Renal cortical epithelial cell (primary cell): ENCODE measurements at places on chromosomes 11 and 22. TPM values are rescaled to one million over a fixed set of nuclear protein-coding genes. Genes with fewer than 3 reads are reported as not detected.
A peak's percentile ranks its signal among the peaks of the same experiment; 100 is the strongest.

Gene MCM5
- 11.4 and 43.6 TPM in 2 replicates for total RNA-seq

Gene P4HA3
- 10.2 and 12.7 TPM in 2 replicates for total RNA-seq

Gene LDLRAD3
- total RNA-seq: 3.3 and 3.9 TPM in 2 replicates

Gene KCNJ1
- 33.8 TPM in 1 of 2 replicates, not detected in the other for total RNA-seq

Gene OR51B2
- total RNA-seq: not detected in 2 replicates

Gene TREH
- not detected in 2 replicates for total RNA-seq

GRCh38 chr11:10984250-10984649, 126.4 kb upstream of the ZBED5 start:
- DNase-seq: no peak

DNA sequence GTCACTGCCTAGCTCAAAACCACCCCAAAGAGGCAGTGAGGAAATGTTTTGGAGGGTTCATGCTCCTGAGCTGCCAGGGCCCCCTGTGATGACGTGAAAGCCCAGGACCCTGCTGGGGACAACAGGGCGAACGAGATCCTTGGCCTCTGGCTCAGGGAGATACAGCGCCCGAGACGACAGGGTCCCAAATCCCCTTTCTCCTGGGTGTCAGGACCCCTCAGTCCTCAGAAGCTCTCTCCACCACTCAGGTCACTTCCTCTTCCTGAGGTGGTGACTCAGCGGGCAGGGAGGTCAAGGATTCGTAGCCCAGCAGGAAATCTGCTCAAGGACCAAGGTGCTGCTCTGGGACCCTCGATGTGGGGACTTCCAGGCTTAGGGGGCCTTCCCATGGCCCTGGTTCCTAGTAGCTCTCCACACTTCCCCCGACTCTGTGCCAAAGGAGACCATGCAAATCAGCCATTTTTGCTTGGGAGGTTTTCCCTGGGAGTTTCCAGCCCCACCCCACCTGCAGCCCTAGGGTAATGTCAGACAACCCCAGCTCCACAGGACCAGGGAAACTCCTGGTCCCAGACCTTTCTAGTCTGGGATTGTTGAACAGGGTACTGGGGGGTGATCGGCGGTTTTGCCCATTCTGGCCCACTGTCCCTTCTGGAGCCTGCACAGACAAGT, 12.8 kb downstream of the BCL9L start:
- peak; percentile 45 for DNase-seq

- no peak for DNase-seq
These were observed 19.9 kb upstream of the MYOD1 start for GRCh38 chr11:17699147-17700114.
